ENCODE measurements at places on chromosomes 7 and 10. TPM values are rescaled to one million over a fixed set of nuclear protein-coding genes. Genes with fewer than 3 reads are reported as not detected.

C10orf105 gene
- polyA plus RNA-seq: not detected

HTR5A gene
- polyA plus RNA-seq: not detected

ADRB1 gene
- not detected for polyA plus RNA-seq

PIK3AP1 gene
- 0.46 TPM for polyA plus RNA-seq

AUTS2 gene
- 0.55 TPM for polyA plus RNA-seq

TAC1 gene
- not detected for polyA plus RNA-seq

TFPI2 gene
- not detected for polyA plus RNA-seq

GHRHR gene
- not detected for polyA plus RNA-seq

HIPK2 gene
- polyA plus RNA-seq: 8.5 TPM

ENTPD1 gene
- 0.48 TPM for polyA plus RNA-seq

LIPJ gene
- polyA plus RNA-seq: not detected

GPR26 gene
- not detected for polyA plus RNA-seq

PDK4 gene
- not detected for polyA plus RNA-seq

INMT gene
- 0.24 TPM for polyA plus RNA-seq

RGS10 gene
- 407 TPM for polyA plus RNA-seq

LIPK gene
- polyA plus RNA-seq: not detected

NME8 gene
- polyA plus RNA-seq: not detected

FAM241B gene
- 26.3 TPM for polyA plus RNA-seq

SRPK2 gene
- polyA plus RNA-seq: 40.2 TPM

REPIN1 gene
- 77.0 TPM for polyA plus RNA-seq

FASTK gene
- polyA plus RNA-seq: 69.4 TPM

SPDYE16 gene
- 0.25 TPM for polyA plus RNA-seq

EGR2 gene
- polyA plus RNA-seq: 0.15 TPM

WDR86 gene
- polyA plus RNA-seq: 0.24 TPM

AOC1 gene
- not detected for polyA plus RNA-seq

GCC1 gene
- polyA plus RNA-seq: 21.1 TPM

GGCT gene
- 18.9 TPM for polyA plus RNA-seq

OR2A12 gene
- not detected for polyA plus RNA-seq

TAF6 gene
- polyA plus RNA-seq: 45.0 TPM

SORCS3 gene
- 0.57 TPM for polyA plus RNA-seq

ANXA11 gene
- polyA plus RNA-seq: 212 TPM

CHST12 gene
- 8.1 TPM for polyA plus RNA-seq

SLC18A3 gene
- polyA plus RNA-seq: not detected

SGCE gene
- polyA plus RNA-seq: 0.08 TPM

NKX6-2 gene
- polyA plus RNA-seq: 0.80 TPM

SPDYE1 gene
- 0.07 TPM for polyA plus RNA-seq

TBX20 gene
- not detected for polyA plus RNA-seq

FUOM gene
- 22.9 TPM for polyA plus RNA-seq

AVL9 gene
- polyA plus RNA-seq: 8.0 TPM

PRSS2 gene
- polyA plus RNA-seq: not detected

STK17A gene
- polyA plus RNA-seq: 199 TPM

HABP2 gene
- polyA plus RNA-seq: not detected

PNLIPRP2 gene
- not detected for polyA plus RNA-seq

RELN gene
- polyA plus RNA-seq: not detected

ITIH5 gene
- polyA plus RNA-seq: not detected

FGFBP3 gene
- 2.5 TPM for polyA plus RNA-seq

KLF14 gene
- polyA plus RNA-seq: not detected

RSBN1L gene
- polyA plus RNA-seq: 7.8 TPM

GIMAP5 gene
- polyA plus RNA-seq: 570 TPM

SDK1 gene
- polyA plus RNA-seq: 0.58 TPM

SKIDA1 gene
- polyA plus RNA-seq: not detected

ELOVL3 gene
- not detected for polyA plus RNA-seq

SHH gene
- polyA plus RNA-seq: not detected

AP3M1 gene
- 34.5 TPM for polyA plus RNA-seq

TRIL gene
- not detected for polyA plus RNA-seq

TAS2R4 gene
- polyA plus RNA-seq: not detected

SPDYE3 gene
- 8.7 TPM for polyA plus RNA-seq

PTPRE gene
- 9.4 TPM for polyA plus RNA-seq

AVPI1 gene
- polyA plus RNA-seq: 1.4 TPM
